ENCODE measurements at places on chromosomes 1 and 21.

GRCh38 chr21:25890001-25890400 lies 155.2 kb downstream of the GABPA start:
- no peak for DNase-seq

DNA sequence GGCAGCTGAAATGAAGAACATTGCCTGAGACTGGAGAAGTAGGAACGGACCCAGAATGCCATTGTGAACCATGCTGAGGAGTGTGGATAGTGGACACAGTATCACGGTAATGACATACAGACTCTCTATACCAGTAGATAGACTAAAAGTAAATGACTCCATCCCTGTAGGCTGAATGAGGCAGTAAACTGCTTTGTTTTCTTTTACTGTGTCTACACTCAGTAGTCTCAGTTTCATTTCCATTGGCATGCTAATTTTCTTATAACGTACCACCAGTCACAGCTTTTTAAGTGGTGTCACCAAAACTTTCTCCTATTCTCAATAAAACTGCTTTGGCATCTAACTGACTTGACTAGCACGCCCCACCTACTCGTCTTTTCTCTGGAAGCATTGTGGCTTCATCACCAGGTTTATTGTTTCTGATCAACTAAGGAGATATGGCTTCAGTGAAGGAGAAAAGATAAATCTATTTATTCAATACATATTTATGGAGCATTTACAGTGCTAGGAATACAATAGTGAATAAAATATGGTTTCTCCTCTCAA lies 8.4 kb upstream of the ZNF697 start:
- no peak for DNase-seq

DNA sequence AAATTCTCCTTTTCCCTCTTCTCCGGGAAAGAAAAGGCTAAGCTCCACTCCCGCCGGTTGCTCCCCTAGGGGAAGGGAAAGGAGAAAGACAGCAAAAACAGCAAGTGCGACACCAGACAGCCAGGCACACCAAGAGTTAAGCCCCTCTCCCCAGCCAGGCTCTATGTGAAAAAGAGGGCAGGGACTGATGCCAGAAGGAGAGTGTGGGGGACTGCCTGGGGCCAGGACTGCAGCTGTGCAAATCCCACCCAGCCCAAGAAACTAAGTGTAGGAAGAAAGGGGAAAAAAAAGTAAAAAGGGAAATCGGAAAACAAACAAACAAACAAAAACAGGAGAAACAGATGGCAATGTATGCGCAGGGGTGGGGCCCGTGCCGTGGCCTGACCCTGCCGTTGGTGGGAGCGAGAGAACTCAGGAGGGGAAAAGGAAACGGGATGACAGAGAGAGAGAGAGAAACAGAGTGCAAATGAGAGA lies 27.7 kb upstream of the FMO1 start:
- no peak for DNase-seq

DNA sequence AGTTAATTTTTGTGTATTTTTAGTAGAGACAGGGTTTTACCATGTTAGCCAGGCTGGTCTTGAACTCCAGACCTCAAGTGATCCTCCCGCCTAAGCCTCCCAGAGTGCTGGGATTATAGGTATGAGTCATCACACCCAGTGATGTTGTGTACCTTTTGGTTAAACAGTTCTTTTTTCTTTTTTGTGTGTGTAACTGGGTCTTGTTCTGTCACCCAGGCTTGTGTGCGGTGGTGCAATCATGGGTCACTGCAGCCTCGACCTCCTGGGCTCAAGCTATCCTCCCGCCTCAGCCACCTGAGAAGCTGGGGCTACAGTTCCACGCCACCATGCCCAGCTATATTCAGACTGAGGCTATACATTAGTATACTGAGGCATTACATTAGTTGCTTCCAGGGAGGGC lies 37.8 kb downstream of the GABPB2 start:
- no peak for DNase-seq

DNA sequence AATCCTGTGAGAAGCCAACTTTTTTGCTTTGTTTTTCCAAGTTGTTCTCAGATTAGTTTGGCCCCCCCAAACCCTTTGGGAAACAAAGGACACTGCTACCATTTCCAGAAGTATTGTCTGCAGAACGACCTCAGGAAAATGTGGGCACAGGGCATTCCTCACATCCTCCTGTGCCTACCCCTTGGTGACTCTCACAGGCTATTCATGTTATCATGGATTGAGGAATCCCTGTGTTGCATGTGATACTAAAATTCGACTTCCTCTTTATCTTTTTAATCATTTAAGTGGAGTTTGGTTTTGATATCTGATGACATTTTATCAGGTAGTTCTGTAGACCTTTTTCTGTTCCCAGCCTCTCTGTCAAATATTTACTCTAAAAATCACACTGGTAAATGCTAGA lies 184.5 kb downstream of the FASLG start:
- DNase-seq: no peak

GRCh38 chr21:25929856-25930520 lies 195.2 kb downstream of the GABPA start:
- DNase-seq: no peak

GRCh38 chr1:23620605-23621004 lies 61.3 kb upstream of the ID3 start:
- no peak for DNase-seq
